ENCODE measurements at places on chromosomes 16 and 17. TPM values are rescaled to one million over a fixed set of nuclear protein-coding genes. Genes with fewer than 3 reads are reported as not detected.

FOXL1 gene
- 7.5 TPM for total RNA-seq

DNA sequence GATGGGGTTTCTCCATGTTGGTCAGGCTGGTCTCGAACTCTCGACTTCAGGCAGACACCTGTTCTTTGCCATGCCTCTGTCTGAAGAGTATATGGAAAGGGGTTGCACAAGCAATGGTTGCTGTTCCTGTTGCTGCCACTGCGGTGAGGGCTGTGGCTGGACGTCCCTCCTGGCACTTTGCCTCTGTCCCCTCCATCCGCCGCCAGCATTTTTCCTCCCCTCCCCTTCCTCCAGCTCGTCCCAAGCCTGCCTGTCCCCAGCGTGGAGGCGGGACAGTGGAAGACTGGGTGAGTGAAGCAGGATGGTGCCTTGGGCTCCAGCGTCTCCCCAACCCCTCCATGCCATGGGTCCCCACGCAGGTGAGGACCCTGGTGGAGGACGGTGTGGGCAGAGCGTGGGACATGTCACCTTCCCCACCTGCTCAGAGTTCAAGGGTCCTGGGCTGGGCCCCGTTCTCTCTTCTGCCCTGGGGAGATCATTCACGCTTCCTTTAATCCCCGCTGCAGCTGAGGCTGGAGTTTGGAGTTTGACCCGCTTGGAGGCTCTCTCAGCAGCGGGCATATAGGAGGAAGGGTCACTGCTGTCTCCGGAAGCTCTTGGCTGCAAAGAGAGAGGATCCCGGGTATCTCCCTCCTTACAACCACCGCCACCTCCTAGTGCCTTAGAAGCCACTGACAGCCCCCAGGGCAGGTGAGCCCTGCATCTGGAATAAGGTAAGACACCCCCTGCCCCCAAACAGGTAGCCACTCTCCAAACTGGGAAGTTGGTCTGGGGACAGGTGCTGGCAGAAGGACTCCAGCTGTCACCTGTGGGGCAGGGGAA is at the start of gene SLC5A11:
Gene SLC5A11, plus strand, starts transcription at position 238 of the 822 bp plus-strand sequence. CDS start 12,681 bp downstream, outside the sequence.
- DNase-seq = no peak

TPPP3 gene
- 12.5 TPM for total RNA-seq

GRCh38 chr17:29070308-29070707 is 27.4 kb downstream of the PIPOX start:
- DNase-seq = no peak

- no peak for DNase-seq
Observed at GRCh38 chr16:74723256-74723655, 22.6 kb upstream of the MLKL start.

GRCh38 chr17:1461198-1461944 is 5.3 kb upstream of the CRK start:
- DNase-seq = no peak

DNA sequence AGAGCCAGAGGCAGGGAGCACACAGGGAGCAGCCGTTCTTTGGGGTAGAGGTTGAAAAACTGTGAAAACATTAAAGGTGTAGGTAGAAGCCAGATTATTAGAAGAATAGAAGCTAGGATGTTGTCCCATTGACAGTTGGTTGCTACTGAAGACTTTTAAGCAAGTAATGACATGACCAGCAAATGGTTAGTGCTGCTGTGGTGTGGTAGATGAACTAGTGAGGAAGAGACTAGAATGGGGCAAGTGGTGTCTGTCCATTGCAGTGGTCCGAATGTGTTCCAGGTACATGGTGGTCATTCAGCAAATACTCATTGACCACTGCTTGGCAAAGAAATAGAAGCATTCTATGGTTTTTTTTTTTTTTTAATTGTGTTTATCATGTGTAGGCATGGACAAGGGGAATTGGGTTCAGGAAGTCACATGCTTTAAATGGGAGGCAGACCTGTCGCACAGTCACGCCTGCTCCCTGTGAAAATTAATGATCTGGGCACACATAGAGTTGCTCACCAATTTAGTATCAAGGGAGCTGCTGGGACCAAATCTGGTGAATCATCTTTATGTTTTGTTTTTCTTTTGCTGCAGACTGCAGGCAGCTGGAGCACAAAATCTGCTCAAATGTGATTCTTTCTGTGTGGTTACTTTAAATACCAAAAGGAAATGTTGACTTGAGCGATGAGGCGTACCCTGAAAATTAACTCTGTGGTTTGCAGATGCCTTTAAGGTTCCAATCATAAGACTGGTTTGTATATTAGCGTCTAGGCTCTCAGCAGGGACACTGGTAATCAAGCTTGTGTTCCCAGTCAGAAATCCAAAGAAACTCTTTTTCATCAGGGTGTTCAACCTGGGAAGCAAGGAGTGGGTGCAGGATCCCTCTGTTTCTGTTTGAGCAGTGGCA is 30.7 kb downstream of the YPEL2 start:
- DNase-seq = no peak

DNA sequence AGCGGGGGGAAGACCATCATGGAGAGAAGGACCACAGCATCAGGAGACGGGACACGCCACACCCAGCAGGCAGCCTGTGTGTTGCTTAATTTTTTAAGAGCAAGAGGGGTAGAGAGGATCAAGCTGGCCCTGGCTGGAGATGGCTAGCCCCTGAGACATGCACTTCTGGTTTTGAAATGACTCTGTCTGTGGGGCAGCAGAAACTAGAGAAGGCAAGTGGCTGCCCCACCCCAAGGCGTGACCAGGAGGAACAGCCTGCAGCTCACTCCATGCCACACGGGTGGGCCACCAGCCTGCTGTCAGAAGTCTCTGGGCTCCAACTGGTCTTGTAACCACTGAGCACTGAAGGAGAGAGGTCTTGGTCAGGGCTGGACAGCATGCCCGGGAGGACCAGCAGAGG is 75.5 kb downstream of the SOCS1 start:
- no peak for DNase-seq

CRYBA1 gene
- not detected for total RNA-seq

- DNase-seq = no peak
Observed at GRCh38 chr17:58421711-58422110, 4.4 kb upstream of the RNF43 start.

TMEM220 gene
- total RNA-seq = 10.3 TPM

HS3ST3B1 gene
- total RNA-seq = 1.2 TPM

DNA sequence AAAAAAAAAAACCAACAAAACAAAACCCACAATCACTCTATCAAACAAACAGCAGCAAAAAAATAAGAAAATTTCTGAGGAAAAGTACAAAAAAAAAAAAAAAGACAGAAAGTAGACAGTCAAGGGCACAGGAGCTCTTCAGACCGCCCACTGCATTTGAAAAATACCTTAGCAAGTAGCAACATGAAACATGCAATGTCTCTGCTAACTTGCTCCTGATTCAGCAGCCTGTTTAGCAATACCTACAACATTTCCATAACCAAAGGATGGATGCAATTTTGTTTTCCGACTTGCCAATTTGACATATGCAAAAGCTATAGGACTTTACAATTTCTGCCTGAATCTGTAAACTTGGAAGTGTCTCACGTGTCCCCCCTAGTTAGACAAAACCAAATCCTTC is 57.4 kb downstream of the SYNRG start:
- no peak for DNase-seq

GRCh38 chr16:3819746-3820724 is 60.5 kb downstream of the CREBBP start:
- DNase-seq = no peak
